ENCODE measurements at places on chromosomes 5 and 9. TPM values are rescaled to one million over a fixed set of nuclear protein-coding genes. Genes with fewer than 3 reads are reported as not detected.

The FOXD4L3 gene
- under 0.01 TPM for total RNA-seq

The PCDHGB1 gene
- total RNA-seq: 5.0 TPM

The TMEM215 gene
- total RNA-seq: not detected

The PCDHAC2 gene
- 0.36 TPM for total RNA-seq

The FBP2 gene
- total RNA-seq: not detected

The FNBP1 gene
- total RNA-seq: 31.8 TPM

The PRRX2 gene
- total RNA-seq: 34.8 TPM

The WDR70 gene
- total RNA-seq: 37.7 TPM

The SLC36A2 gene
- not detected for total RNA-seq

The STKLD1 gene
- 1.2 TPM for total RNA-seq

The TMED7 gene
- total RNA-seq: 151 TPM

The PCDHGA1 gene
- 1.1 TPM for total RNA-seq

The PCDHA1 gene
- not detected for total RNA-seq

The TUSC1 gene
- 13.8 TPM for total RNA-seq

The CYSRT1 gene
- total RNA-seq: 1.1 TPM

The MEIKIN gene
- total RNA-seq: not detected

The SLC1A3 gene
- total RNA-seq: 76.9 TPM

The LIFR gene
- total RNA-seq: 39.8 TPM

The CDKN2AIPNL gene
- 17.4 TPM for total RNA-seq

The TAF11L5 gene
- total RNA-seq: not detected

The CKMT2 gene
- 1.4 TPM for total RNA-seq

The LEAP2 gene
- under 0.01 TPM for total RNA-seq

All from osteoblast (primary cell).